Smooth muscle cell of the brain vasculature (primary cell): ENCODE measurements at places on chromosomes 11 and 22.

GRCh38 chr11:34823639-34824038 lies 92.5 kb downstream of the APIP start:
- no peak for DNase-seq

- no peak for DNase-seq
Observed at GRCh38 chr11:112615238-112615637, 346.0 kb upstream of the NCAM1 start.

DNA sequence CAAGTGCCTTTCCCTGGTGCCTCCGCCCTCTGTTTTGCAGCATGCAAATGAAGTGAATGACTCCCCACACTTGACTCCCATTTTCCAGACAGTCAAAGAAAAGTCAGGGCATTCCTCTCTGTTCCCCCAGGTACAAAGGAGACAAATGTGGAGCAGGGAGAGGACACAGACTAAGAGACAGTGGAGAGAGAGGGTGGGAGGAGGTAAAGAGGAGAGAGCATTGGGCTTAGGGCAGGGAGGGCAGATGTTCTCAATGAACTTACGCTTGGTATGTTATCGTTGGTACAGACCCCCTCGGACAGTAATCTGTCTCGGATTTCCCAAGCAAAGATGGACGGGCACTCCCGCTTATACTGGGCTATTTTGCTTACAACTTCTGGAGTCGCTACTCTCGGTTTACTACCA lies 9.8 kb downstream of the PAX6 start:
- no peak for DNase-seq

- no peak for DNase-seq
Observed at GRCh38 chr22:34236527-34236926, 316.3 kb upstream of the LARGE1 start.

GRCh38 chr11:125025968-125026367 lies 37.1 kb upstream of the SLC37A2 start:
- DNase-seq: no peak

GRCh38 chr11:27028561-27028965 lies 12.1 kb upstream of the BBOX1 start:
- DNase-seq: no peak

DNA sequence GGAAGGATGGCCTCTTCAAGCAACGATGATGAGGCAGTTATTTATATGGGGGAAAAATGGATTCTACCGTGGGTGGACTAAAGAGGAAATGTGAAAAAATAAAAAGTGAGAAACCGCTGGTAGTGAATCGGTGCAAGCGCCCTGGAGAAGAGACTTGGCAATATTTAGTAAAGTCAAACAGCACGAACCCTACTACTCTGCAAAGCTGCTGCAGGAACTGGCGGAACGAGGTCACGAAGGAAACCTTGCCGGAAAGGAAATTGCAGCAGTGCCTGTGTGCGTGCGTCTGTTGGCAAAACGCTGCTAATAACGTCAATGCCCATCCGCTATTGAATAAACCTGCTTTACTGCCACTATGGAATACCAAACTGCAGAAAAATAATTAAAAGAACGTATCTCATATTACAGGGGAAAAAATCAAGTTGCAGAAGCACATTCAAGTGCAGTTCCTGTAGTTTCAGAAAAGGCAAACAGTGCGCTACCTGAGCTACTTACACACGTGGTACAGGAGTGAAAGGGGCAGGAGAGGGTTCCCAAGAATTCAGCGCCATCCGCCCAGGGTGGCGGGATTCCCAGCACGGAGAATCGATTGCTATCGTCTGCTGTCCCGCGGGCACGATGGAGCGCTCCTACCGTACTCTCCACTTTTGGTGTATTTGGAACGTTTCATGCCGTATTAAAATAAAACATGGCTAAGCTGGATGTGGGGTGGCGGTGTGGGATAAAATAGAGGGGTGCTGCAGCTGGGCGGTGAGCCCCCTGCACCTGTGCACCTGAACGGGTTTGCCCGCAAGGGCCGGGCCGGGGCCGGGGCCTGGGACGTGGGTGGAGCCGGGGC lies 585 bp upstream of the NADSYN1 start:
- DNase-seq: no peak

- DNase-seq: no peak
Observed at GRCh38 chr11:10990160-10990559, 132.3 kb upstream of the ZBED5 start.
